ENCODE measurements at places on chromosomes 4 and X.

- DNase-seq: peak; percentile 82
Measured at GRCh38 chrX:153599192-153600031, 473 bp upstream of the CCNQ start.

DNA sequence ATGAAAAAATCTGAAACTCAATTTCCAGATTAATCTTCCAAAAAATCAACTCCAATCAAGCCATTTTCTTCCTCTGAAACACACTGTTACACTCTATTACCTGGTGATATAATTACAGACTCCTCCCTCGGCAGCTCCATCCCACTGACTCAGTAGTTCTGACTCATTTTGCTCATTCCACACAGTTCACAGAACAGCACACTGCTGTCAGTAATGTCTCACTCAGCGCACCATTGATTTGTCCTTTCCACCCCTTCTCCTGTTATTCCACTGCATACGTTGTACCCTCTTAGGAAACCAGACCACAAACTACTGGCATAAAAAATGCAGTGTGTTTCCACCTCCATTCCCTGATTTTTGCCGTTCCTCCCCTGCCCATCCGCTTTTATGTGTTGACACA is 212.7 kb downstream of the SLIT2 start:
- no peak for DNase-seq

DNA sequence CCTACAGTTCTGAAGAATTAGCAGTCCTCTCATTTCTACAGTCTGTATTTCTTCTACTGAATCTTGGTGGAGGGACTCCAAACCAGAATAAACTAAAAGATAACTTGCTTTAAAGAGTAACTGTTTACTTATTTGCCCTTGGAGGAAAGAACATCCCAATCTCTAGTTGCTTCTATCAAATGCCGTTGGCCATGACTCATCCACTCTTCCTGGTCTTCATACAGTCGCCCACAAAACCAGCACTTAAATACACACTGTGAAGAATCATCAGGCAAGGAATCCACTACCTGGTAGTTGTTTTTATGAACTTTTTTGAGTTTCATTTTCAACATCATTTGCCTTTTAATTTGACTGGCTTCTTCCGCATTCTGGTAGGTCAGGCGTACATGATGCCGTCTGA is 14.2 kb downstream of the ZNF518B start:
- no peak for DNase-seq

DNA sequence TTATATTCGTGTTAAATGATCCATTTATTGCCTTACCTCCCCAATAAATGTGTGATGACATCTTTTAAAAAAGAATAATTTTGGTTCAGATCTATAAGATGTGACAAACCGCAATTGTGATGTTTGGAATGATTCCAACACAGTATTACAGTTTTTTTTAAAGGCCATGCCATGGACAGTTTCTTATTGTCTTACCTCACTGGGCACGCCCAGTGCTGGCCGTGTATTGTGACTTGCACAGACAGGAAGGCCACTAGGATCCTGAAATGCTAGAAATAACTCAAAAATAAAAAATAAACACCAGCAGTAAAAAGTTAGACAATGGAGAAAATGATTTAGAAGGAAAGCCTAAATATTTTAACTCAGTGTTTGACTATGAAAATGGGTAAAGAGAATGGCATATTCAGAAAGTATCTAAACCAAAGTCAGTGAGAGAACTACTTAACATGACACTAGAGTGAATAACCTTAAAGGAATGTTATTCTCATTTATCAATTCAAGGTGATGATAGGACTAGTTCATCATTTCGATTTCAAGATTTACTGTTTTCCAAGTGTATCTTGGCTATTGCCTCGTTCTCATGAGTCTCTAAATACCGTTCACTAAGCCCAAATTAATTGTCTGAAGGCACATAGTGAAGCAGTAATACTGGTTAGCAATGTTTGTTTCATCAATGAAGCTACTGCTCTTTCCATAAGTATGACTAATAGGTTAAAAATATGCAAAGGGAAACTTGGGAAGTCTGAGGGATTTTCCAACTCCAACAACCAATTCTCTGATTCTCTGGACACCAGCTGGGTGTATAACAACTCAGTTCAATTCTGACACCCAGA is 46.1 kb upstream of the VEGFC start:
- DNase-seq: no peak

GRCh38 chrX:10597871-10598270 is 22.5 kb downstream of the MID1 start:
- DNase-seq: no peak

- DNase-seq: no peak
Measured at GRCh38 chr4:169958629-169959028, 67.6 kb downstream of the MFAP3L start.

- no peak for DNase-seq
Measured at GRCh38 chr4:3819210-3819919, 53.2 kb downstream of the ADRA2C start.

DNA sequence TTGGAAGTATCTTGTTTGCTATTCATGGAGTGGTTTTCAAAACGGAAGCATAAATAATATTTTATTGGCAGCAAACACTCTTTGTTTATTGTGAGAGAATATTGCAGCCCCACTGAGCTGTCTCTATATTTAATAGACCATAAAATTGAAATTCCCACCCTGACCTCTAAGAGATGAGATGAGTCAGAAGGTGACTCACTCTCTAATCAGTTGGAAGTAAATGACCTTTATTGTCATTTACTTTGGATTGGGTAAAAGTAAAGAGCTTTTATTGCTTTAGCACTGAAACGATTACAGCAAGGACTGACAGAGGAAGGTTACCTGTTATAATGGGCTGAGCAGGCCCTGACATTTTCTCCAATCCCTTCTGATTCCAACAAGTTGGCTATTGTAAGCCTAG is 55.0 kb downstream of the SYTL5 start:
- no peak for DNase-seq

DNA sequence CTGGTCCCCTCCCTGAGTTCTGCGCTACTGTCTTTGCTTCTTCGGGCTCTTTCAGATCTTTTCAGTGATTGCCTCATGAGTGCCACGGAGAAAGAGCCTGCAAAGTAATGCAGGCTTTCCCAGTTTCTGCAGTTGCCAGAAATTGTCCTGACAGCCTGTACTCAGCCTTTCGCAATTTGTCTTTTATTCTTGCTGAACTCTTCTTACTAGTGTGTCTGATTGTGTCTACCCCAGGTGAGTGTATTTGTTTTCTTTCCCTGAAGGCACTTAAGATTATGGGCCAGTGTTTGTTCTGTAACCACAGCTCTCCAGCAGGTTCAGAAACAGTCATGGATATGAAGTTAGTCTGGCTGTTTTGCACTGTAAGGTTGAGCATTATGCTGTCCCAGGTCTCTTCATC is 47.1 kb downstream of the FAM193A start:
- DNase-seq: no peak

- no peak for DNase-seq
Measured at GRCh38 chr4:41994461-41994985, 4.2 kb downstream of the SLC30A9 start.

DNA sequence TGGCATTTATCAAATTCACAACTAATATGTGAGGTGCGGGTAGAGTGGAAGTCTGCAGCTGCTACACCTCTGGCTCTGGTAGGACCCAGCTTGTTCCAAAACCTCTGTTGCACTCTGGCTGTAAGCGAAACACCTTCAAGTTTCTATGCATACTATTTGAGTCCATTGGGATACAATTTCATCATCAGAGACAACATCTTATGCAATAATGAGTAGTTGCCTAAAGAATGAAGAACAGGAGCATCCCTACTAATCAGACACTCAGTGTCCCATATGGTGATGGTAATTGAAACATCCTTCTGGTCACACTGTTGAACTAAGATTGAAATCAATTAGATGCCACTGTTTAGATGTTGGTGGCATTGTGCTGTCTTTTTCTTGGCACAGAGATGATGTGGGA is 178.4 kb downstream of the MGST2 start:
- DNase-seq: no peak

- no peak for DNase-seq
Measured at GRCh38 chrX:140713174-140713539, 3.6 kb downstream of the LINC00632 start.

DNA sequence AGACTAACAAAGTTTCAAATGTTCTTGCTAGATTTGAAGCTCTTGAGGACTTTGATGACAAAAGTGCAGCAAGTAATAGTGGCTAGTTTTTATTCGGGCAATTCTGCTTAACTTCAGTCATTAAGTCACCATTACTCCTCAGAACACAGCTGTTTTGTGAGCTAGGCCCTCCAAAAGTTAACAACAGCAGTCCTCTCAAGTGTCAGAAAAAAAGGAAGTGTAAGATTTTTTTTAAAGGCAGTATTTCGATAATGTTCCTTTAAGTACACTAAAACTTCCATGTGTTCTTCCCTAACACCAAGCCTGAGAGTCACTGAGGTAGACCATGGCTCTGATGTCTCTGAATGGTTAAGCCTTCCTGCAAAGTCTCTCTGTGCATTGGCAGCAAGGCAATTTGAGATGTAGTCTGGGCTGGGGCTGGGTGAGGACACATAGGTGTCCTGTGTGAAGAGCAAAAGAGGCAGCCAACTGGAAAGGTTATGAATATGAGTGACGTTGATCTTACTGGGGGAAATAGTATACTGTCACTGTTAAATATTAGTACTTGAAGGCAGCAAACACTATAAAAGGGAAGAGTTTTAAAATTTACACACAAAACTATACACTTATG is 174.0 kb upstream of the MAP3K15 start:
- DNase-seq: no peak

GRCh38 chr4:185878633-185879032 is 66.6 kb upstream of the SORBS2 start:
- no peak for DNase-seq

DNA sequence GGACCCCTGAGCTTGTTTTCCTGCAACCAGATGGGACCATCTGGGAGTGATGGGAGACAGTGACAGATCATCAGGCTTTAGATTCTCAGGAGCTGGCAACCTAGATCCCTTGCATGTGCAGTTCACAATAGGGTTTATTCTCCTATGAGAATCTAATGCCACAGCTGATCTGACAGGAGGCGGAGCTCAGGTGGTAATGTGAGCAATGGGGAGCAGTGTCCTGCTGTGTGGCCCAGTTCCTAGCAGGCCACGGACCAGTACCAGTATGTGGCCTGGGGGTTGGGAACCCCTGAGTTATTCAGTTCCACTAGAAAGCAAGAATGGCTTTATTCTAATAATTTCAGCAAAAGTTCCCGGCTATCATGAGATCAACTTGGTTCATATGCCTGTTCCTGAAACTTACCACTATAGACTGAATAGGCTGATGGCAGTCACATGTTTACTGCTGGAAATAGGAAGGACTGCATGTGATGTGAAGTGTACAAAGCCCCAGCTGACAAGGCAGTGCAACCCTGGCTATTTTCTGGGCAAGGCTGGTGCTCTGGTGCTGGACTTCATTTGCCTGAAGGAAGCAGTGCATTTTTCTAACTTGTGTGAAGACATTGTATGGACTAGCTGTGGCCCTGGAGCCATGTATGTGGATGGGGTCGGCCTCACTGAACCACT is 107.2 kb downstream of the SPRY1 start:
- no peak for DNase-seq

DNA sequence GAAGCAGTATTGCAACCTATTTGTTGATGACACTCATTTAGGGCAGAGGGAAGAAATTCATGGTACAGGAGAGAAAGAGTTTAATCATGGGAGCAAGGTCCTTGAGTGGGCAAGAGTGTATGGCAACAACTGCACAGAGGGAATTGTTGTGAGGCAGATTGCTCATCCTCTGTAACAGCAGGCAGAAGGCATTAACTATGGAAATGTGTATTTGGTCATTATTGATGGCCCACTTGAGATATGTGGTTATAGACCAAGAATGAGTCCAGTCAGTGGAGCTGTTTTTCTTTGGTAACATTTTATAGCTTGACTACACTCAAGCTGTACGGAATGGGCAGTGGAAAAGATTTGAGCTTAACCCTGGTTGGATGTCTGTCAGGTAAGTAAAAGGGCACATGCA is 15.9 kb downstream of the PLRG1 start:
- no peak for DNase-seq

DNA sequence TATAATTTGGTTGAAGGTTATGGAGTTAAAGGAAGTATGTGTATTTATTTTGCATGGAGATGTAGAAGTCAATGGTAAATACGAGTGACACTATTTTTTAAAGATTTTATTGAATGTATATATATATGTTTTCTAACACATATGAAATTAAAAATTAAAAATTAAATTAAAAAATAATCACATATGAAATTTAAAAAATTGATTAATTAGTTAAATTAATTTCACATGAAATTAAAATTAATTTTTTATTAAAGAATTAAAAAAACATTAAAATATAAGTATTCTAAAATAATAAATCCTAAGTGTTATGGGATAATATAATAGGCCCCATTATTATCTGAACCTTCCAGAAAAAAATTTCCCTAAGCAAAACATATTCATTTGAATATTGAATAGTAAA is 1163.5 kb downstream of the ARAP2 start:
- no peak for DNase-seq

DNA sequence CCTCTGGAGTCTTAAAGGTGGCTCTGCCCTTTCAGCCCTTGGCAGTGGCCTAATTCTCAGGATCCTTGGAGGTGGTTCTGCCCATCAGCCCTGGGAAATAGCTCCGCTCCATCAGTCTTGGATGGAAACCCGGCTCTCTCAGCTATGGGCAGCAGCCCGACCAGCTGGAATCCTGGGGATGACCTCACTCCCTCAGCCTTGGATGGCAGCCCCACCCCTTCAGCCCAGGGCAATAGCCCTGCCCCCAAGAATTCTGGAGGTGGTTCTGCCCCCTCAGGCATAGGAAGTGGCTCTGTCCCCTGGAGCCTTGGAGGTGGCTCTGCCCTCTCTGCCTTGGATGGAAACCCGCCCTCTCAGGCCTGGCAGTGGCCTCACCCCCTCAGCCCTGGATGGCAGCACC is 127.7 kb downstream of the RBMX2 start:
- no peak for DNase-seq

GRCh38 chrX:2410279-2411020 is 90.3 kb downstream of the DHRSX start:
- DNase-seq: no peak

DNA sequence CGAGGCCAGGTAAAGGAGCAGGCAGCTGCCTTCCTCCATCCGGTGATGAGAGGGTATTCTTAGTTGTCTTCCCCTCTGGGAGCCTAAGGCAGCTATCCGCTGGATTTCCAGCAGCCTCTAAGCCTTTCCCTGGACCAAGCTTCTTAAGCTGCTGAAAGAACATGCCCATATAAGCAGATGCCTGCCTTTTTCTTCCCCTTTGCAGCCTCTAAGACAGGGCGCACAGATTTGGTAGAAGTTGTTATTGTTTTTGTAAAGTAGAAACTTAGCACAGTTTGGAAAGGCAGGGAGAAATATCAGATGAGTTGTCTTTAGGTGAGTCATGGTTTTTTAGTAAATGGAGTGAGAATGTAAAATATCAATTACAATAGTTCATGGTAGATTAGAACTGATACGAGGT is 210.8 kb downstream of the ARHGAP10 start:
- DNase-seq: no peak

- DNase-seq: no peak
Measured at GRCh38 chrX:6371353-6371752, 142.7 kb upstream of the NLGN4X start.

Measured in activated gamma-delta T cell treated with Interleukin-2 at 50 U/mL for 16 hours (primary cell).